ENCODE measurements at places on chromosomes 2 and 18. TPM values are rescaled to one million over a fixed set of nuclear protein-coding genes. Genes with fewer than 3 reads are reported as not detected.

GRCh38 chr2:228628682-228629081, 447.2 kb upstream of the SPHKAP start:
- DNase-seq, result no peak

DNA sequence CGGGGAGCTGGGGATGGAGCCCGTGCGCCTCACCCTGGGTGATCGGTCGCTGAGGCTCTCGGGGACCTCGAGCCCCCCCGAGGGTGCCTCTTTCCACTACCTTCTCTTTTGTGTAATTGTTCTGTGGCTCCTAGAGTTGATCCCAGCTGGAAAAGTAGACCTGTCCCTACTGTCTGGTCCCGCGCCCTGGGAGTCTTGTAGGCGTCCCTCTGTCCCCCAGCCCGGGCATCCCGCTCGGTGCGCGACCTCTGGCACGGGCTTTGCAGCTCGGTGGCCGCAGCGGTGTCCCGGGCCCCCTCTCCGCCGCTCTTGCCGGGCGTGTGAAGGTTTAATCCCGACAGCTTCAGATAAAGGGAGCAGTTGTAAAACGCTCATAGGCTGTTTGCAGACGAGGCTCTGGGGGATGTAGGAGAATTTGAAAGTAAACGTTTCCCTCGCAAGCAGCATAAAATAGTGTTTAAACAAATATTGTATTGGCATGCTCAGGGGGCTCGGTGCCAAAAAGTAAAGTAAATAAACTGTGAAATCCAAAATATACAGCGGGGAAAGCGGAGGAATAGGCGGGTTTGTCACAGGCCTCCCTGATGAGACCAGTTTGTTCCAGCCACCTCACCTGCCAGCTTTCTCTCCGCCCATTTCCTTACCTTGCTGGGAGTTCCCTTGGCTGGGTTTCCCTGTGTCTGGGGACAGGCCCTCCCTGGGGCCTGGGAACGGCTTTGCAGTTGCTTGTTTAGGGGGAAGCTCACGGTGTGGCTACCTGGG, 1.9 kb downstream of the GLI2 start:
- DNase-seq, result peak; percentile 78

- no peak for DNase-seq
These were observed 56.6 kb downstream of the XIRP2 start for GRCh38 chr2:166944909-166945308.

- peak; percentile 41 for DNase-seq
These were observed 568.3 kb downstream of the LRRTM4 start for GRCh38 chr2:76953733-76954347.

GRCh38 chr2:72891091-72891818, 4.0 kb downstream of the SPR start:
- peak; percentile 23 for DNase-seq

DNA sequence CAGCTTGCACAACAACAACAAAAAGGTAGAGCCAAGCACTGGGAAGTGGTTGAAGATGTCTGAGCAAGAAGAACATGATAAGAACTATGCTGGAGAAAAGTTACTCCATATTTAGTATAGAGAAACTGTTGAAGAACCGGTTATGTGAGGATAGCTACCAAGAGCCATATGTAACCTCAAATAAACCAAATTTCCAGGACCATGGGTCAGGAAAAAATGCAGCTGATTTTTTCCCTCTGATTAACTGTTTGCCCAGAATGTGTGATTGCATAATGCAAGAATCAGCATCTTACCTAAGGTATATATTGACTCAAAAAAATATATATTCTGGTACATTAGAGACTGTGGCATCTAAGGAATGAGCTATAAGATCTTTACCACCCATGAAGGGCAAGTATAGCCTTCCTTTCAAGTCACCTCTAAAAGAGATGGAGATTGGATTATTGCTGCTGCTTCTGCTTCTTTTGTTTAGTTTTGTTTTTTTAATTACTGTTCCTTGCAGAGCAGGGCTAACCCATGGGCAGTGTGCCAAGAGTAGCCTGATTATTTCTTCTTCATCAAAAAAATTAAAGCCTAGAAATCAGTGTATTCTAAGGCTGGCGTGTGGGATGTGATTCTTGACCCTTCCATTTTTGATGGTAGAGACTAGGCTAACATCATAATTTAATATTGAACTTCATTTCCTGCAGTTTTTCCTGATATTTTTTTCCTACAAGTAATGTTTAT, 76.9 kb upstream of the MAP3K20 start:
- no peak for DNase-seq

VWA3B gene
- polyA plus RNA-seq, result not detected
